Thoracic aorta (tissue), 2 donors: ENCODE measurements at places on chromosomes 1 and 21.

DNA sequence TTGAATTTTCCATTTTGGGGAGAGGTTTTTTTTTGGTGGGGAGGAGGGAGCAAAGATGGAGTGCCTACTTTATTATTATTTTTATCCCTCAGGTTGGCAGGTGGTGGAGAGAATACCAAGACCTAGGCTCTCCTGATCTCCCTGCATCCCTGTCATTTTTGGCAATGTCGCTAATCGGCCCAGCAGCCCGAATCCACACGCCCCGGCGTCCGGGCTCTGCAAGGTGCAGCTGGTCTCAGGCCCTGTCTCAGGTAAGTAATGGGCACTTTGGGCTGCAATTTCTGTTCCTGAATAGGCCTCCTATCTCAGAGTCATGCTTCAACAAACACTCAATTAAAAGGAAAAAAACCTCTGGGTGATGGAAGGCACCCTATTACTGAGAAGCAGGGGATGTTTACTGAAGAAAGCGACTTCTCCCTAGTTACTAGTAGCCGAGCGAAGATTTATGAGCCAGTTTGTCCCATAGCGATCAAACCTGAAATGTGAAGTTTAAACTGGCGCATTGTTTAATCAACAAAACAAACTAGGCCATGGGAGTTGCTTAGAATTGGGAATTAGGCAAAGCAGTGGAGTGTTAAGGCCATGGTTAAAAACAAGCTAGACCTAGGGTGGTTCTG is 137.8 kb downstream of the RWDD3 start:
- DNase-seq = no peak

DNA sequence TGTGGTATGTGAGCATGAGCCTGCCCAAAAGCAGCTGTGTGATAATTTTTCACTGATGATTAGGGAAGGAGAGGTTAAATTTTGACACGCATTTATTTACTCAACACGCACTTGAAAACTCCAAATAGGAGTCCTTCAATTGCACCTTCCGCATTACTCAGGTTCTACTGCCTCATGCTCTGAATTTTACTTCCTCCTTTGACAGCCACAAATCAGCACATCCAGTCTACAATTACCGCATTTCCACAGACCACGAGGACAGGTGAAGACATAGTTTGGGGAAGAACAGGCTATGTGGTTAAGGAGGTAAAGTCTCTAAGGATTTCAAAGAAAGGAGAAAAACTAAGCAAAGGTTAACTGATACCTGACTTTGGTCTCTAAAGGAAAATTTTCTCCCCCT is 2.6 kb downstream of the CAPN8 start:
- DNase-seq = no peak

DNA sequence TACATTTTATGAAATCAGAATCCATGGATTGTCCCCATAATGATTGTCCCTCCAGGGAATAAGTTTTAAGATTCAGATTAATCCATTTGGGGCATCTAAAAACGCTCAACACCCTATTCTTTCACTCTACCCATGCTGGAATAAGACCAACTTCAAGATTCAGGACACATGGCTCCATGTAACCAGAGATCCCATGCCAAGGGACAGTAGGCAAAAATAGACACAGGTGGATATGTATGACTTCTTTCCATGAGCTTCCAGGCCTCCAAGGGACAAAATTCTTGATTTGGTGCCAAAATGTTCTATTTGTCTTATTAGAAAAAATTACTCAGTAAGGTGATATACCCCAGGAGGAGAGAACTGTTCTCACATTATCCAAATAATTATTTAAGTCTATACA is 178.8 kb downstream of the NRIP1 start:
- DNase-seq = no peak

DNA sequence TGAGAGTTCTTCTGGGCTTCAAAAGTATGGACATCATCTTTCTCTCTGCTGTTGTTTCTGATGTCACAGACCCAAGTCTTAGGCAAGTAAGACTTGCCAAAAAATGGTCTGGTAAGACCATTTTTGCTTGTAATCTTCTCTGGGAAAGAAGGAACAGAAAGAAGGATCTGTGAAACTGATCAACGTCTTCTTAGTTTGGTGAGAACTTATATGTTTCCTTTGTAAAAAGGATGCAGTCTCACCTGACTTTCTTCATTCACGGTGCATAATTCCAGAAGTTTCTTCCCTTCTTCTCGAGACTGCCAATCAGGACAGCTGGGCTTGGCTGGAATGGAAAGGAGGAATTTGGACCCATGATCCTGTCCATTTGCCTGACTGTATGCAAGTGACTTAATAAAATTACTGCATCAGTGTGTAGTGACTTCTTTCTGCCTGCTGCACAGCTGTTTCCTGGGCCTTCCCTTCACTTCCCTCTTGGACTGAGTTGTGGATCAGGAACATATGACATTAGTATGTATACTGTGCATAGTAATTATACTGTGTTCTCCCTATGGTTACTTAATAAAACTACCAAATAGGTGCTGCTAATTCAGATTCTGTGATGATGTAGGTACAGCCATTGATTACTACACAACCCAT is 7.6 kb upstream of the DENND1B start:
- no peak for DNase-seq

GRCh38 chr1:78096976-78097375 is 51.2 kb downstream of the GIPC2 start:
- no peak for DNase-seq

DNA sequence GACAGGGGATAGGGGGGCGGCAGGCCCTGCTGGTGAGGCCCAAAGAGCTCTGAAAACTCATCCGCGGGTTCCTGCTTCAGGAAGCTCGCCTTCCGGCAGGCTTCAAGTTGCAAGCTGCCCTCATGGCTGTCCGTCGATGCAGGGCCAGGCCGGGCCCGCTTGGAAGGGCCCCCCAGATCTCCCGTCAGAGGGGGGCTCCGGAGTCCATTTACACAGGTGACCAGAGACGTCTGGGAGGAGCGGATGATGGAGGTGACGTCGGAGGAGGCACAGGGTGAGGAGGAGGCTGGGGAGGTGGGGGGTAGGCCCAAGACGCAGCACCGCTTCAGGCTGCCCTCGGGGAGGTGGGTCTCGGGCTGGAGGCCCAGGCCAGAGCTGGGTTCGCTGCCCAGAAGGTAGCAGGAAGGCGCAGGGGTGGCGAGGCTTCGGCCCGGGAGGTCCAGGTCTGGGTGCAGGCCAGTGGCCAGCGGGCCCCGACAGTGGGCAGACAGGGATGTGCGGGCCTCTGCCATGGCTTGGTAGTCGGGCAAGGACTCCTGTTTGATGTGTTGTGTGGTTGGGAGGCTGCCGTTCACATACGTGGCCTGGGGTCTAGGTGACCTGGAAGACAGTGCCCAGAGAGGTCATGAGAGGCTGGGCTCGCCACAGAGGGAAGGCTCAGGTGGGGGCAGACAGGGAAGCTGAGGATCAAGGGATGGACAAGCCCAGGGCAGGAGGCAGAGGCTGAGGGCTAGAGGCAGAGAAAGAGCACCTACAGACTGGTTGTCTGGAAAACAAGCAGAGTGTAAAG is 135.4 kb downstream of the DMRTB1 start:
- DNase-seq = no peak

DNA sequence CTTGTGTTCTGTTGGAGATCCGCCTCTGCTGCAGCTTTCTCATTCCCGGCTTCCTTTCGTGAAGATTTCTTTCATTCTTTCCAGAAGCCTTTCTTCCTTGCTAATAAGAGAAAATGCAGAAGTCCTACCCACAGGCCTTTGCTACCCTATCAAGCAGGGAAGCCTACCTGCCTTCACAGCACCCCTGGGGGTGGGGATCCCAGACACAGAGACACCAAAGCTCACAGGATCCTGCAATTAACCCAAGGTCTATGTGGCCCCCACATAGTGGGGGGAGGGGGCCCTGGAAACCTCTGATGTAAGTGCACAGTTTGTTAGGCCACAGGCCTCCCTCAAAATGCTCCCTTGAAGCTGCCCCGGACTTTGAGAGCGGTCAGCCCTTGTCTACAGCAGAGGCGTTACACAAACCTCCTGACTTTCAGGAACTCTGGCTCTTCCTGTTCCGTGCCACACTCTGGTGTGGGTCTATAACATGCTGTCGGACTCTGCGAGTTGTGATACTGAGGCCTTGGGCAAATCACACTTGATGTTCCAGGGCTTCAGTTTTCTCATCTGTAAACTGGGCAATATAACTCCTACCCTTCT is 31.2 kb downstream of the NKAIN1 start:
- no peak for DNase-seq

DNA sequence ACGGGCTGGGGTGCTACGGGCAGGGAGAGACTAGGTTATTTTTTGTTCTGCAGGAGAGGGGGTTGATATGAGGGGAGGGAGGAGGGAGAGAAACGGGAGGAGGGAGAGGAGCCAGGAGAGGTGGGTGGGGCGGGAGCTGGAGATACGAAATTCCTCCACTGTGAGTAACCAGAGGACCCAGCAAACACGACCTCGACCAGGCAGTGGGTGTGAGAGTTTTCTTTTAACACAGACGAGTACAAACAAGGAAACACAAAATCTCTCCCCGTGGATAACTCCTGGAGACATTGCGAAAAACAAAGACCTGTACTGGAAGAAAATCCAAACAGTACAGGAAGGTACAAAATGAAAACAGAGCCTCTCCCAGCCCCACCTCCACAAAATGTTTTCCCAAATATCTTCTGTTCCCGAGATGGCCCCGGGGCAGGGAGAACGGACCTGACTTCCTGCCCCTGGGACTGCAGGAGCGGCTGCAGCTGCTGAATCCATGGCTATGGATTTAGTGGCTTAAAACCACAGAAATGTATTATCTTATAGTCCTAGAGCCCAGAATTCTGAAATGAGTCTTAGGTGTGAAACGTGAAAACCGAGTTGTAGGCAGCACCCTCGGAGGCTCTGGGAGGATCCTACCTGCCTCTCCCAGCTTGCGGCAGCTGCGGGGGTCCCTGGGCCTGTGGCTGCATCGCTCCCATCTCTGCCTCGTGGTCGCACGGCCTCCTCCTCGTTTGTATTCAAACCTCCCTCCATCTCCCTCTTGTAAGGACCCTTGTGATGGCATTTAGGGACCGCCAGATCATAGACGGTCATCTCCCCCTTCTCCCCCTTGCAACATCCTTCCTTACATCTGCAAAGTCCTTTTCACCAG is 82.2 kb downstream of the RIPK4 start:
- no peak for DNase-seq

- no peak for DNase-seq
These were observed 25.7 kb downstream of the C21orf91 start for GRCh38 chr21:17793246-17794123.

DNA sequence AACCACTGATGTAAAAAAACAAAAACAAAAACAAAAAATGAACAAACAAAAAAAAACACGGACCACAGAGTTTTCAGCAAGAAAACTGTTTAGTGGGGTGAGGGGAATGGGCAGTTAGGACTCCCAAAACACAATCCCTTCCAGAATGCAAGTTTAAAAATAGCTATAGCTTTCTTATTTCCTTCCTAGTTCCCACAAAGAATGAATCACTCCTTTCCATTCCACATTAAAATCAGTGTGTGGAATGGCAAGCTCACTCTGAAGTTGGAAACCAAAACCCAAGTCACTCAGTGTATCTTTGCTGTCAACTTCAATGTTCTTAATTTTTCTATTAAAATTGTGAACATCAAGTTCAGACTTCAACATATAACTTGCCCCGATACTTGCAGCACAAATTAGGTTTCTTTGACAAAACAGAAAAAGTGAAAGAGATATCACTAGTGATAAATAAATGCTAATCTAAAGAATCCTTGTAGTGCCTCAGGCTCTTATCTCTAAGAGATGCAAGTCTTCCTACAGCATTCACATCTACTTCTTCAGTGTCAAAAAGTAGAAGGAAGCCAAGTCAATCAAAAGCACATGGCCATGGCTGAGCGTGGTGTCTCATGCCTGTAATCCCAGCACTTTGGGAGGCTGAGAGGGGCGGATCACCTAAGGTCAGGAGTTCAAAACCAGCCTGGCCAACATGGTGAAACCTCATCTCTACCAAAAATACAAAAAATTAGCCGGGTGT is 45.5 kb downstream of the TOR3A start:
- no peak for DNase-seq

GRCh38 chr1:41363591-41364320 is 2.5 kb downstream of the FOXO6 start:
- no peak for DNase-seq

DNA sequence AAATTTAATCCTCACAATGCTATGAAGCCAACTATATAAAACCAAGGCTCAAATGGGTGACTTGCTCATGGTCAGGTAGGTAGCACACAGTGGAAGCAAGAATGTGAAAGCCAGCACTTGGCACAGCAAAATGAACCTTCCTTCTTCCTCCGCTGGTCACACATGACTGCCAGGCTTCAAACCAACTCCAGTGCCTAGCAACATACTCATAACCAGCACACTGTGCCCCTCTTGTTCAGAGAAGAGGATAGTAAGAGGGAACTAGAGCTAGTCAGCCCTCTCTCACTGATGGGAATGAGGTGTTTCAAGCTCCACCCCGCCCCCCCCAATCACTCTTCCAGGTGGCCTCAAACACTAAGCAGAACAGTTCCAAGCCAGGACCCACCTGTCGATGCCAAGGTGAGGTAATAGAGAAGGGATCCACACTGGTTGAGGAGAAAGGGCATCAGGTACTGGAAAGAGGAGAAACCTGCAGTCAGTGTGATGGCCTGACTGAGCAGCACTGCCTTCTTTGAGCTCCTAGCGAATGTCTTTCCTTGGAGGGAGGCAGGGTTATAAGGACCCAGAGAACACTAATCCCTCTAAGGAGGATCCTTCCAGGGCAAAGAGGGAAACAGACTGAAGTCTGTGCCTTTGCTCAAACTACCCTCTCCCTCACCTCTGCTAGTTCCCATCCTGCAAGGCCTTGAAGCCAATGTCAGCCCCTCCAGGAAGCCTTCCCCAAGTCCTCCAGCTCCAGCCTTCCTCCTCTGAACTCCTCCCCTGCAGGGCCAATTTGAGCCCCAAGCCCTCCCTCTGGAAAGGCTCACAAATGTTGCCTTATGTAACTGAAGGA is 1.2 kb downstream of the TMEM234 start:
- DNase-seq = no peak

GRCh38 chr1:232486454-232487207 is 143.3 kb downstream of the SIPA1L2 start:
- DNase-seq = no peak

- DNase-seq = no peak
These were observed 134.8 kb downstream of the BACH1 start for GRCh38 chr21:29433366-29434059.

GRCh38 chr21:41611966-41612606 is 104.1 kb upstream of the TMPRSS2 start:
- DNase-seq = no peak

DNA sequence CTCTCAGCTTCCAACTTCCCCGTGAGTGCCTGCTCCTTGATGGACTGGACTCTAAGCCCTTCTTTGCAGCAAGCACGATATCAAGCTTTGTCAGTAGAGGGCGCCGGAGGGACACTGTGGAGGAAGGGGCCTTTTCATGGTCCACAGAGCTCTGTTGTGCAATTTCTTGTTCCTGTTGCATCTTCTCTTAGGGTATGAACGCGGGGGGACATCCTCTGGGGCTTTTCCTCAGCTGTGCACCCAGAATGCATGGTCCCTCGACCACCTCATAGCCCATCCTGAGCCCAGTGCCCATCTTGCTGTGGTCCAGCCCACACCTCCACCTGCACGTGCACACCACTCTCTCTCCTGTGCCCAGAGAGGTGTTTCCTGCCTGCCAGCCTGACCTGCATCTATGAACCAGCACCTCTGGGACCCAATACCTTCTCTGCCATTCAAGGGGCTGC is 556.8 kb downstream of the PTPRU start:
- peak; percentile 59 for DNase-seq
